Activated B cell treated with CpG ODN at 0.5 μM for 24 hours (primary cell): ENCODE measurements at places on chromosomes 5 and 9. TPM values are rescaled to one million over a fixed set of nuclear protein-coding genes. Genes with fewer than 3 reads are reported as not detected.

FSD1L gene
- total RNA-seq, result 10.2 and 12.4 TPM in 2 replicates

PCSK1 gene
- not detected in 2 replicates for total RNA-seq

ADGRV1 gene
- 0.13 TPM in 1 of 2 replicates, not detected in the other for total RNA-seq

SLC46A2 gene
- not detected in 2 replicates for total RNA-seq

CCL27 gene
- not detected in 2 replicates for total RNA-seq

SYK gene
- total RNA-seq, result 222 and 237 TPM in 2 replicates

GRCh38 chr5:158451203-158451992 is 592.5 kb upstream of the CLINT1 start:
- no peak for DNase-seq

- no peak for DNase-seq
These were observed 39.7 kb upstream of the ZNF622 start for GRCh38 chr5:16505140-16505891.

- no peak for DNase-seq
These were observed 36.0 kb downstream of the EQTN start for GRCh38 chr9:27260789-27261516.

DNA sequence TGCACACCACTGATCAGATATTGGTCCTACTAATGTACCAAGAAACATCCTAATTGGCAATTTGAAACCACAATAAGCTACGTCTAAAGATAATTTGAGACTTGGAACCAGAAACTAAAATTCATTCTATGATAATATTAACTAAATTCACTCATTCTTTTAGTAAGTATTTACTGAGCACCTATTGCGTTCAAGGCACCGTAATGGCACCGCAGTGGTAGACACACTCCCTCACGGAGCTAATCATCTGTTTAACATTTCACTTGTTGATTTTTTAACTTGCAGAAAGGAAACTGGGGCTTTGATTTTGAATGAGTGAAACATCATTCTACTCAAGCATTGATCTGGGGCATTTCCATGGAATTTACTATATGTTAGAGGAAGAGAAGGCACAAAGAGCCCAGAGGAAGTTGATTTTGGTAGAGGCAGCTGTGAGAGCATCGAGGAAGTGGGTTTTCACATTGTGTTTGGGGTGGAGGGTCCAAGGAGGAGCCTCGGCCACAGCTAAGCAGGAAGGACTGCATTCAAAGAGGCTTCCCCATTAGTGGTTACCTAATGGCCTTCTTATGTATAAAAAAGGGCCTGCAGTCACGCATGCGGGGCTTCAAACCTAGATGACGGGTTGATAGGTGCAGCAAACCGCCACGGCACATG is 7.1 kb downstream of the RAPGEF1 start:
- DNase-seq, result no peak

- DNase-seq, result peak; percentile 70
These were observed at the start of gene TTC39B for GRCh38 chr9:15306757-15307522. Gene TTC39B, minus strand, starts transcription at chr9:15307216. Its CDS starts 91 bp downstream, at chr9:15307125.

- DNase-seq, result no peak
These were observed 10.1 kb downstream of the NPR2 start for GRCh38 chr9:35801328-35802128.

- no peak for DNase-seq
These were observed 42.8 kb downstream of the STK10 start for GRCh38 chr5:172144931-172145869.
